ENCODE measurements at places on chromosomes 3 and 15.

DNA sequence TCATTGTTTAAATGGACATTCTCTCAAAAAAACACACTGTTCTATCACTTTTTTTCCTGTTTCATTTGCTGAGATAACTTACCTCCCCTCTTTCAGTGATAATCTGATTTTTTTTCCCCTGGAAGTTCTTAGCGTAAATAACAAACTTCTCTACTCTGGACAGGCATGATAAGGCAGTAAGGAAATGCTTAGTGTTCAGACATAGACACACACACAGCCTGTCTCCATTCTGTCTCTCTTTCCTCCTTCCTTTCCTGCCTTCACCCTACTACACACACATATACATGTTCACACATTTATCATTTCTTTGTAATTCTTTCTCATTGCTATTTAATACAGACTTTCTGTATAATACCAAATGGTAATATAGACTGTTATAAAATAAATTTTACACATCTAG, 470.8 kb upstream of the ROBO1 start:
- DNase-seq, result no peak

GRCh38 chr3:156334841-156335545, 214.6 kb downstream of the KCNAB1 start:
- no peak for DNase-seq

DNA sequence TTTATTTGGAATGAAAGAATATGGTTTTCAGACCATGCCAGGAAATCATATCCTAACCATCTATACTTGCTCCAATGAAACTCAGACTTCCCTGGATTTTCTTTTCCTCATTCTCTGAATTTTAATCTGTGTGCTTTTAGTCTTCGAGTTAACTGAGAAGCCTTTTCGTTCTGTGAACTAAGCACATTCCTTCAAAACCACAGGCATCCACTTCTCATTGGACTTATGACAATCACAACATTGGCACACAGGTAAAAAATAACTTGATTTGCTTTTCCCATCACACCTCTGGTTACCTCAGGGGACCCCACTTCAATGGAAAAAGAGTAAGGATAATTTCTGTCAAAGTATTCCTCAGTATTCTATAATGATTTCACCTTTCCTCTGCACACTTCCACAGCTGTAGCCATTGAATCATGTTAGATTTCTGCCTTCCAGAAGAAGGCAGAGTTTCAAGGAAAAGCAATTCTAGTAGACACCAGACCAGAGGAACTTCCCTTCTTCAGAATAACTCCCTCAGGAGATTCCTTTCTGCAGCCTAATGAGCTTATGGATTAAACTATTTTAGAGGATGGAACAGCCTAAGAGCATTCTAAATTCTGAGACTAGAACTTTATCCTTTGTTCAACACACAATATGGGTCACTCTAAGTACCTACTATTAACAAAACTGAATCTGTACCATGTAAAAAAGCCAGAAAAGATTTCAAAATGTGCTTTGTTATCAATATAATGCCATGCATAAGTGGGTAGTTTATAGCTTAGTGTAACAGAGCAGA, 15.9 kb downstream of the COMMD2 start:
- no peak for DNase-seq

DNA sequence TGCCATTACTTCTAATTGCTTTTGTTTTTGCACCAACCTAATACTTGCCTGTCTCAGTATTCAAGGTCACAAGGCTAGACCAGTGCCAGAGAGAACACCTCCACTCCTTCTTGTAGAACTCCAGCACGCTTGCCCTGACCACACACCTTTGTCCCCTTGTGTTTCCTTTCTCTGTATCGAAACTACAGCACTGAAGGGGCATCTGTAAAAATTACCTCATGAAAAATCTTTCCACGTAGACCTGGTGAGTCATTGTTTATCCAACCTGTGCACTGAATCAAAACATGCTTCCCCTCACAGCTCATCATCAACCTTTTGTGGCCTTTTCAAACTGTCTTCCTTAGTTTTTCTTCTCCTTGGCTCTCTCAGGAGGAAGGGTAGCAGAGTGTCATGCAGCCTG, 259.5 kb downstream of the THRB start:
- no peak for DNase-seq

DNA sequence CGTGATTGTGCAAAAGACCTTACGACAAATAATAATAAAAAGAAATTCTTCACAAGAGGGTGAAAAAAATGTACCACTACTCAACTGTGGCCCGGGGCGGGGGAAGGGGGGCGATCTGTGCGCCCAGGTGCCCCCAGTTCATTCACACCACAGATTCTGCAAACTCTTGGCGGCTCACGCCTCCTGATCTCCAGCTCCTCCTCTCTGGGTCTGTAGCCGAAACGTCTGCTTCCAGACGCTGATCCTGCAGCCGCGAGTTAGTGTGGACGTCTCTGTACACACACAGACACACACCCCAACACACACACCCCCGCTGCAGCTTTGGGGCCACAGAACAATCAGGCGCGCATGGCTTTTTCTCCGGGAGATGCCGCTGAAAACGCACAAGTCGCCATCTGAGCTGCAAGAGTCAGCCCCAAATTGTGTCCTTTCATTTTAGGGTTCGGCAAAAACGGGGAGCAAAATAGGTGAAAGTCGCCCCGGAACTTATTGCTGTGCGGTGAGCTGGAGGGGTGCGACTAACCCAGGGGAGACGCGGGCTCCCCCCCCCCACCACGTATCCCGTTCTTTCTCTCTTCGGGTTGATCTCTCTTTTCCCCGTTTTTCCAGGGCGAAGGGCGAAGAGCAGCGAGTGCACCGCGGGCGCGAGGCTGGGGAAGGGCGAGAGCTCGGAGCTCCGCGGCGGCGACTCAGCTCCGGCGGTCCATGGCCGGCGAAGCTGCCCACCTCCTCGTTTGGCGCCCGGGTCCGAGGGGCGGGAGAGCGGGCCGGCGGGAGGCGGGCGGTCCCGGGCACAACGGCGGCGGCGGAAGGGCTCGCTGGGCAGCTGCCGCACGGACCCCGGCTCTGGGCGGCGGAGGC, 505 bp upstream of the WNT5A start:
- DNase-seq, result no peak

GRCh38 chr3:124599779-124600693, 130.2 kb upstream of the UMPS start:
- peak; percentile 61 for DNase-seq

GRCh38 chr3:4597208-4597985, 104.2 kb downstream of the ITPR1 start:
- DNase-seq, result no peak

- DNase-seq, result no peak
Observed at GRCh38 chr15:73079565-73079964, 27.3 kb downstream of the NEO1 start.

DNA sequence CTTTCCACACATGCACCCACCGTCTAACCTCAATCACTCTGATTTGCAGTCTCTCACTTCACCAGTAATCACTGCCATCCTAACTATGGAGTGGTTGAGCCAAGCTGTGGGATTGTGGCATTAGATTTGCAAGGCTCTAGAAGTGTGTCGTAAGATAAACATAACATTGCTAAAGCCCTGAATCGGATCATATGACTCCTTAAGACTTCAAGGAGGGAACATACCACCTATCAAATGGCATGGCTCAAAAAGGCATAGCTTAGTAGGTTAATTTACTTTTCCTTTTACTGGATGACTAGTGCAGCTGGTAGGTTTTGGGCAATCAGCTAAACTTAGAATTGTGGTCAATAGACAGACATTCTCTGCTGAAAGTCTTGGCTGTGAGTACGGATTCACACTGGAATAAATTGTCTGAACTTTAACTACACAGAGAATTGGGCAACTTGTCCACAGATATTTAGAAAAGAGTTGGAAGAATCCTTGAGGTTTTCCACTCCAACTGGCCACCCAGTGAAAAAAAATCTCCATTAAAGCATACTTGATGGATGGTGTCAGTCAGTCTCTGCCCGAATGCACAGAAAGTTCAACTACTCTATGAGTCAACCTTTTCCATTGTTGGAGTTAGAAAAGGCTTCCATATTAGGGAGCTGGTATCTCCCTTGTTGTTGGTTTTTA, 476.7 kb upstream of the CBLB start:
- DNase-seq, result peak; percentile 42
